Fibroblast of lung (primary cell): ENCODE measurements at places on chromosomes 1 and 21. TPM values are rescaled to one million over a fixed set of nuclear protein-coding genes. Genes with fewer than 3 reads are reported as not detected.

ZYG11A gene
- 0.50 and 0.77 TPM in 2 replicates for total RNA-seq

GRCh38 chr1:220775240-220775853, 11.4 kb upstream of the MTARC1 start:
- H3K27me3 ChIP-seq: no peaks in the 10 kb centered on the region
- H3K27ac ChIP-seq: no peak overlapping the region
- DNase-seq: no peak
- no peaks in the 10 kb centered on the region for H3K36me3 ChIP-seq
- no peaks in the 10 kb centered on the region for H3K4me1 ChIP-seq

TRIM67 gene
- total RNA-seq: under 0.01 and 0.17 TPM in 2 replicates

GRCh38 chr1:167722152-167722869, 529 bp downstream of the MPZL1 start:
- H3K4me1 ChIP-seq: peaks cover 2% of the 10 kb centered on the region
- H3K36me3 ChIP-seq: no peaks in the 10 kb centered on the region
- no peaks in the 10 kb centered on the region for H3K27me3 ChIP-seq

GRCh38 chr1:18191481-18192155, 84.0 kb downstream of the IGSF21 start:
- H3K27me3 ChIP-seq: no peaks in the 10 kb centered on the region
- H3K36me3 ChIP-seq: no peaks in the 10 kb centered on the region
- H3K27ac ChIP-seq: no peak overlapping the region
- H3K4me3 ChIP-seq: no peak overlapping the region
- no peak for DNase-seq
- H3K4me1 ChIP-seq: no peaks in the 10 kb centered on the region

GRCh38 chr1:22452481-22452957, 868 bp downstream of the ZBTB40 start:
- H3K4me3 ChIP-seq: peak overlapping the region; percentile 98
- peak; percentile 80 for DNase-seq
- H3K36me3 ChIP-seq: no peaks in the 10 kb centered on the region
- H3K27ac ChIP-seq: peak overlapping the region; percentile 80
- H3K4me1 ChIP-seq: peaks cover 6% of the 10 kb centered on the region
- H3K27me3 ChIP-seq: no peaks in the 10 kb centered on the region

PBX1 gene
- total RNA-seq: 39.8 and 46.7 TPM in 2 replicates
